ENCODE measurements at places on chromosomes 5 and 9.

DNA sequence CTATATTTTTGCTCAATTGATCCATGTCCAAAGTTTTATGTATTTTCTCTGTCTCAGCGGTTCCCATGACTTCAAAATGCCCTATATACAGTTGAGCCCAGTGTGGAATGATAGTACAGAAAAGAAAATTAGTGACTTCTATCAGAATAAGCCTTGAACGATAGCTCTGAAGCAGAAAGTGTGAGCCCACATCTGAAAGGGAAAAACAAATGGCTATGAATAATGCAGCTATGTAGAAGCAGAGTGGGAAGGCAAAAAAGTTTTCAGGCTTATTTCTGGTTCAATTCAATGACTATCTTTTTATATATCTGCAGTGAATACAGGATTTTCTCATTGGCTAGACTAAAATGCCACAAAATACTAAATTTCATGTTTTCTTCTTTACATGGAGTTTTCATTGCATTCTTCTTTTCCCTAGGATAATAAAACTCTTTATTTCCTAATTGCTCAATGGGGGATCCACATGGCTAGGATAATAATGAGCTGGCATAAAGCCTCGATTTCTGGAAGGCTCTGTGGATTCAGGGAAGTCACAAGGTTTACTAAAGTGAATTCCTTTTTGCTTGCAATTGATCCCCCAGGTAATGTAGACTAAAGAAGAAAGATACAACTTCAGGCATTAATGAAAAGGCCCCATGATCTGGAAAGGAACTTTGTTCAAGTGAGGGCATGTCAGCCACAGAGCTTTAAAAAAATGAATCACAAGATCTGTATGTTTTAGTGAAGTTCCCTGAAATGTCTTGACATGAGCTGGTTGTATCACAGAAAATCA is 377.0 kb upstream of the RIOK2 start:
- no peak for DNase-seq

- no peak for DNase-seq
These were observed 11.4 kb upstream of the ARSI start for GRCh38 chr5:150313921-150314716.

GRCh38 chr9:72726947-72727346 is 205.5 kb downstream of the TMC1 start:
- no peak for DNase-seq

GRCh38 chr9:115513148-115513547 is 395.2 kb upstream of the TNC start:
- no peak for DNase-seq

DNA sequence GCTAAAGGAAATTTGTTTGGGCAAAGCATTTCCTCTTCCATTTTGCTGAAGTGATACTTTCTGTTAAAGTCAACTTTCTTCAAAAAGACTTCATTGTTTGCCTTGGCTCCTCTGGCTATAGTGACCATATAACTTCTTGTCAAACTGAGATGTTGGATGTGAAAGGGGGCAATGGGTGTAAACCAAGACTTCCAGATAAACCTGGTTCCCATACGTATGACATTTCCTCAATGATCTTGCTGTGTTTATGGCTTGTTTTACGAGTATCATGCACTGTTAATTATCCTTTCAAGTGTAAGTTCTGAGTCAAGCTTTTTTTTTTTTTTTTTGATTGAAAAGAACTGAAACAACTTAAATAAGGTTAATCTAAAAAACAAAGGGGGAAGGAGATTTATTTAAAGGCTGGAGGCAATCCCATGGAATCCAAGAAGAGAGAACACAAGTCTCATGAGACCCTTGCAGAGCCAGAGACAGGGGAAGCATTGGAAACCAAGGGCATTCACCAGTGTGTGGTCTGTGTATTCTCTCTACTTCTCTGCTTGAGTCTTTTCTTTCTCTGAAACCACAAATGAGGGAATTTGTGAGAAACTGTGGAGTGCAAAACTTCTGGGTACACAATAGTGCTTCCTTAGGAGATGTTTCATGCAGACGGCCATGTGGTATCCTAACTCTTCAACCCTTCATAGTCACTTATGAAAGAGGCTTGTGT is 335.3 kb downstream of the RAB3C start:
- no peak for DNase-seq

GRCh38 chr5:80453366-80453765 is 34.5 kb upstream of the FAM151B start:
- no peak for DNase-seq

DNA sequence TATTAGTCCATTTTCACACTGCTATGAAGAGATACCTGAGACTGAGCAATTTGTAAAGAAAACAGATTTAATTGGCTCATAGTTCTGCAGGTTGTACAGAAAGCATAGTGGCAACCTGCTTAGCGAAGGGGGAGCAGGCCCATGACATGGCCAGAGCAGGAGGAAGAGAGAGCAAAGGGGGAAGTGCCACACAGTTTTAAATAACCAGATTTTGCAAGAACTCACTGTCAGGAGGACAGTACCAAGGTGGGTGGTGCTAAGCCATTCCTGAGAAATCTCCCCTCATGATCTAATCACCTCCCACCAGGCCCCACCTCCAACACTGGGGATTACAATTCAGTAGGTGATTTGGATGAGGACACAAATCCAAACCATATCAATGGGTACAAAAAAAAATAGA is 16.8 kb upstream of the PCSK5 start:
- DNase-seq: no peak

DNA sequence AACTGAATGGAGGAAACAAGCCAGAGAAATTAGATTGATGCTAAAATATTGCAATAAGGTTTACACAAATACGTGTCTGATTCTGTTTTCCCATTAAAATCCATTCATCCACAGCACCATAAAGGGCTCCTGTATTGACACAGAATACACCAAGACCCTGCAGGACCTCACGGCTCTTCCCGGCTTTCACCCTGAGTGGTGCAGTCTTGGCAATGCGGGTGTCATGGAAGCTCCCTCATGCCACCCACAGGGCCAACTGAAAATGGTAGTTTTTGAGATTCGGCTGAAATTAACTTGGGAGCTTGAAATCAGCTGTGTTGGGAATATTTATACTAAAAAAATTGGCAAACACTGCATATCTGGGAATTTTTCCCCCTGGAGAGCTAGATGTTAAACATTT is 17.3 kb upstream of the EXOC3 start:
- DNase-seq: no peak

DNA sequence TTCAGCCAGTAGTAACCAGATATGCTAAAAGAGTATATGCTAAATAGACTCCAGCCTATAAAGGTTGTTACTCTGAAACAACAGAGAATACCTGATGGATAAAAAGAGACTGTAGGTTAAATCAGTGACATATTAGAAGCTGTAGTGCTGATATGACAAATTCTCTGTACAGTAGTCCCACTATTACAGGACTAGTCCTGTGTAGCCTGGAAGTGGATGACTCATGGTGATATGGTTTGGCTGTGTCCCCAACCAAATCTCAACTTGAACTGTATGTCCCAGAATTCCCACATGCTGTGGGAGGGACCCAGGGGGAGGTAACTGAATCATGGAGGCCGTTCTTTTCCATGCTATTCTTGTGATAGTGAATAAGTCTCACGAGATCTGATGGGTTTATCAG is 276.2 kb upstream of the POU5F2 start:
- no peak for DNase-seq

DNA sequence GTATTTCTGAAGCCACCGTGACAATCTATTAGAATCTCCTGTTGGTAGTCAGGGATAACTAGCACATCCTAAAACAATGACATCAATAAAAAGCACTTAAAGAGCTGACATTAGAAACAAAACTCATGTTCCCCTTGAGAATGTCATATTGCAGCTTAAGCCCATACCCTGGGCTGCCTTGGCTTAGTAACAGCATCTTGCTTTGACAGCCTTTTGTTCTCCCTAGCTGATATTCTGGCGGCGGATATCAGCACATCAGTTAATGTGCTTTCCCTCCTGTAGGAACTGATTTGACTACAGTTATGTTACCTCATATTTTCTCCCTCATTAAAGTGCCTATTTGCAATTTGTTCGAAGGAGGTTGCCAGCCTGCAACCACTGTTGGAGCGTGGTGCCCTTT is 214.1 kb downstream of the CD180 start:
- no peak for DNase-seq

DNA sequence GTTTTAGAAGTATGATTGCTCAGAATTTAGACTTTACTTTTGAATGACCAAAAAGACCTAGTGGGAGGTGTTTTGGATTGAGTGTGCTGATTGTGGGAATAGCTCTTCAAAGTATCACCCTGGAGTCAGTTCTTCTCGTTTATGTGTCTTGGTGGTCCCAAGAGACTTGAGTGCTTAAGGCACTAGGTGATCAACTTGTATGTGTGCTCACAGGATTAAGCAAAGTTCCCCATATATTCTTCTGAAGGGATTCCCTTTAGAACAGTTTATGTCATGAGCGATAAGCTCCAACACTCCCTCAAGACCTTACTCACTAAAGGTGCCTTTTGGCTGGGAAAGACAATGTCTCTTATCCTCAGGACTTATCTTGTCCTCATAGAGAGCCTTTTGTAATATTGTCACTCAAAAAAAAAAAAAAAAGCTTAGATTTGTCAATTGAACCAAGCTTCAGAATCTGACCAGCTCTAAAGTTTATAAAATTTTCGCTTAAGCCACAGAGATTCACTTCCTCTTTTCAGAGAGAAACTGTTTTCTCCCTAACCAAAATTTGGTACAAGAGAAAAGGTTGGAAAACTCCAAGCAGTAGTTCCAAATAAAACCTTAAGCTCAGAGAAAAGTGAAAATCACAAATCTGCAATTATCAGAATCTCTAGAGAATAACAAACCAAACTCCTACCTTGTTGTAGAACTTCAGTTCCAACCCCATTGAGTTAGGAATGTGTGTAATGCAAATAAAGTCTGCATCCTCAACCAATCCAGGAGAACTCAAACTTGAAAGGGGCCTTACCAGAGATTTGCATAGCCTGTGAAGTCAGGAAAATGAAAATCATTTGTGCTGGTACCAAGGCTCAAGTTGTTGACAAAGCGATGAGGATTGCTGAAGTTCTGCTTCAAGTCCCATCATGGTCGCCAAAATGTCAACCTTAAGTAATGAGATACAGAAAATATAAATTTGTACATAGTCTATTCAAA is 40.0 kb upstream of the PDZD2 start:
- no peak for DNase-seq

DNA sequence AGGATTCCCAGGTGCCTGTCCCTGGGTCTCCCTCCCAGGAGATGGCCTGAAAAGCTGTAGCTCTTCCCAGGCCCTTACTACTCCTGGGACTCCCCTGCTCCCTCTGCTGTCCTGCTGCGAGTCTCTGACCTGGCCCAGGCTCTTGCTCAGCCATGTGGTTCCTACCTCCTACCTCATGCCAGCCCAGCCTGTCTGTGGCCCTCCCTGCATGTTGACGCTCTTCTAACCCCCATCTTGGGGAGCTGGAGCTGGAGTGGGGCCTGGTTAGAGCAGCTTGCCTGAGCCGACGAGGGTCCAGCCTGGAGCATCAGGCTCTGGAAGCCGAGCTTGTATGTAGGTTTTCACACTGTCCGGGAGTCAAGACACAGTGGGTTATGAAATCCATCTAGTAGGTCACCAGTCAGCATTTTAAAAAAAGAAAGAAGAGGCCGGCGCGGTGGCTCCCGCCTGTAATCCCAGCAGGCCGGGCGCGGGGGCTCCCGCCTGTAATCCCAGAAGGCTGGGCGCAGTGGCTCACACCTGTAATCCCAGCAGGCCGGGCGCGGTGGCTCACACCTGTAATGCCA is 244.4 kb downstream of the FANCC start:
- no peak for DNase-seq

DNA sequence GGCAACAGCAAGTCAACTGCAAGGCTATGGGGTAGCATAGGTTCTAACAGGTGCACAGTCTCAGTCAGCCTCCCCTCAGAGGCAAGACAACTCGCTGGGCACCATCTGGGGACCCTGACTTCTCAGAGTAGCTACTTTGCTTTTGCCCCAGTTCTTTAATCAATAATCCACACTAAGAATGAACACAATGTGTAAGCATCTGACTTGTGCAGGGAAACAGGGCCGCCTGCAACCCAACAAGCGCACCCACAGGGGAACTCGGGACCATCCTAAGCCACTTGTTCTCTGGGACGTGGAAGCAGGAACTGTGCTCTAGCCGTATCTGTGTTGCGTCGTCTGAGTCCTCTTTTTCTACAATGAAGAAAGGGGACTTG is 1.9 kb downstream of the MOB3B start:
- DNase-seq: no peak

GRCh38 chr9:91047993-91048607 is 246.5 kb downstream of the SYK start:
- no peak for DNase-seq

- DNase-seq: no peak
These were observed 159.5 kb downstream of the ARL15 start for GRCh38 chr5:54150841-54151240.

DNA sequence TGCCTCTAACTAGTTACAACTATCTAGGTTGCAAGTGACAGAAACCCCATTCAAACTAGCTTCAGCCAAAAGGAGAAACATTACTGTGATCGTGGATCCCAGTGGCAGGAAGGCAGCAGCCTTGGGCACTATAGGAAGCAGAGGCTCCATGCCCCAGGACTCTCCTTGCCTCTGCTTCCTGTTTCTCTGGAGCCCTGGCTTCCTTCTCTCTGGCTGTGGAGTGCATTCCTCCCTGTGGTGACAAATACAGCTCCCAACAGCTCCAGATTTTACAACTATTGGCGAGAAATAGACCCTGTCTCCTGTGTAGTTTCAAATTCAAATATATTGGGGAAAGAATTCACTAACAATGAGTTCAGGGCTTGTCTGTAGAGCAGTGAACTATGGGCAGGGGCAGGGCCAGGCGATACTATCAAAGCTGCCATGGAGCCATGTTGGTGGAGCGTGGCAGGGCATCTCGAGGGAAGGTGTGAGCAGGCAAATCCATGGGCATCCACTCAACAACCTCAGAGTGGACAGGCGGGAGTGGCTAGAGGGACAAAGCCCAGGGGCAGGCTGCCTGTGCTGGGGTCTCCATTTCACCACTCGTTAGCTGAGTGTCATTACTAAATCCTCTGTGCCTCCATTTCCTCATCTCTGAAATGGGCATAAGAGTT is 189.5 kb downstream of the ERCC6L2 start:
- no peak for DNase-seq

- no peak for DNase-seq
These were observed 357.1 kb downstream of the TRIM32 start for GRCh38 chr9:117044241-117044640.

- DNase-seq: no peak
These were observed 454.6 kb downstream of the RAB3C start for GRCh38 chr5:59037453-59037852.

DNA sequence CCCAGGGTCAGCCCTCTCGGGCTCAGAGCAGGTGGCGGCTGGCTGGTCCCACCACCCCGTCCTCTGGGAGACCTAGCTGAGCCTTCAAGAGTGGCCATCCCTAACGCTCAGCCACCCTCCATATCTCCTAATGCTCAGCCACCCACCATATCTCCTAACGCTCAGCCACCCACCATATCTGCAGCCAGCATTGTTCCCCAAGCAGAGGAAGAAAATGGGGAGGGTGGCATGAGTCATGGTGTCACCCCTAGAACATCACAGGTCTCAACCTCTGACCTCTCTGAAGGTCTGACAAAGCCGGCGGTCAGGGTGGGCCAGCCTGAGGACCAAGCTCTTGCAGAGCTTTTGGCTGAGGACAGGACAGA is 14.7 kb downstream of the LHX3 start:
- DNase-seq: peak; percentile 40

GRCh38 chr9:16721972-16722371 is 148.5 kb downstream of the BNC2 start:
- no peak for DNase-seq
